IMR-90 (cell line): ENCODE measurements at places on chromosomes 7 and 10.
A peak's percentile ranks its signal among the peaks of the same experiment; 100 is the strongest.

DNA sequence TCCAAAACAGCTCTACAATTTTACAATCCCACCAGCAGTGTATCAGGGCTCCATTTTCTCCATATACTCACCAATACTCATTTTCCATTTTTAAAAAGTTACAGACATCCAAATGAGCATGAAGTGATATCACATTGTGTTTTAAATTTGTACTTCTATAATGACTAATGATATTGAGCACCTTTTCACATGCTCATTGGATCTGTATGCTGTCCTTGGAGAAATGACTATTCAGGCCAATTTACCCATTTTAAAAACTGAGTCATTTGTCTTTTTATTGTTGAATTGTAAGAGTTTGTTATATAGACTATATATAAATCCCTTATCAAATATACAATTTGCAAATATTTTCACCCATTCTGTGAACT lies 162.0 kb downstream of the MAGI2 start:
- no peak for DNase-seq

DNA sequence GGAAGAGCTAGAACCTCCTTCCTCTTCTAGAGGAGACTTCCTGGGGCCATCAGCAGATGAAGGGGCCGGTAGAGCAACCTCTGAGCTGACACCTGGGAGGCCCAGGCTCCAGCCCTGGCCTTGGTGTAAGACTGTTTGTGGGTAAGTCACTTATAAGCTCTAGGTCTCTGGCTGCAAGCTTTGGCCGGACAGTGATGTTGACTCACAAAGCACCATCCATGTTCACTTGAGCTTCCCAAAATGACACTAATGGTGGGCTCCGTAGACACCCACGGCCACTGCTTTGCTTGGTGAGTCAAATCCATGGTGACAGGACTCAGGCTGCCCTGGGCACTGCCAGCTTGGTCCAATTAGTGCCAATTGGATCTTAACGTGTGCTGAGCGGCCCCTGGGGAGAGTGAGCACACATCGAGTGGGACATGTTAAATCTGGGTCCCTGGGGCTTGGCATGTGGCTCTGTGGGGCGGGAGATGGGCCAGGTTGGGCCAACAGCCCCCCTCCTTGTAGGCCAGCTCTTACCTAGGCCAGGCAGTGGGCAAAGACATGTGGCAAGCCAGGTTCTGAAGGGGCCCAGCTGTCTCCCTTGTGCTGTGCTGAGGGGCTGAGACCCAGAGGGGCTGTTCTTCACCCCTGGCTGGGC lies 16.7 kb downstream of the NEURL1 start:
- DNase-seq: no peak

DNA sequence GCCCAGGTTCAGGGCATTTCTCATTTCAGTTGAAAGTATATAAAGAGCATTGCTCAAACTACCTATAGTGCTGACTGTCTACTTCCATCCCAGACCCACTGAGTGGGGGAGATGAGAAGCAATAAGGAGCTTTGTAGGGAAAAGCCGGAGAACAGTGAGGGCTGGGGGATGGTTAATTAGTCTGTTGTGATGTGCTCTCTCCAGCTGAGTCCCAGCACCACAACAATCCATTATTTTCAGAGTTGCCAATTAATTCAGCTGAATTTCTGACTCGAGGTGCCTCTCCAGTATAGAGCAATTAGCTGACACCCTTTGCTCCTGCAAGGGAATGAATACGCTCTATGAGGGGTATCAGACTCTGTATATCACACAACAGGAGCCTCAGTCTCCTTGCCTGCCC lies 1118.6 kb downstream of the SORCS3 start:
- DNase-seq: no peak

DNA sequence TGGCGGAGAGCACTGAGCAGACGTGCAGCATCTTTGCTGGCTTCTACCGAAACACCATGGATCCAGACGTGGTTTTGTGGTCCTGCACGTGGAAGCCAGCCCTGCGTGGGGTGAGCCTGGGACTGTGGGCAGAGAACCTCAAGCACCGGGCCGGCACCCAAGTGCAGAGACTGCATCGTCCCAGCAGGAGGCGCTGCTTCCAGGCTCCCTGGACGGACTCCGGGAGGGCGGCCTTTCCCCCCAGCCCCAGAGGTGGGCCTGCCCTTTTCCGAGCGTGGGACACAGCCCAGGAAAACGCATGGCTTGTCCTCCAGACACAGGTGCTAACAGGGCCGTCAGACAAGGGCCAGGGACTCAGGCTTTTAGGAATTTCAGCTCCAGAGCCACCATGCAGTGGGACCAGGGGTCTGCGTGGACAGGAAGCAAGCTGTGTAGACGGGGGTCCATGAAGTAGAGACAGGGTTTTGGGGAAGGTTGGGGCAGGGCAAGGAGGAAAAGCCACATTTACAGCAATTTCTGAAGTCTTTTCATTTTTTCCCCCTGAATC lies 303.9 kb downstream of the WDR37 start:
- DNase-seq: no peak

GRCh38 chr7:99042957-99043356 lies 101.0 kb downstream of the SMURF1 start:
- DNase-seq: peak; percentile 15

DNA sequence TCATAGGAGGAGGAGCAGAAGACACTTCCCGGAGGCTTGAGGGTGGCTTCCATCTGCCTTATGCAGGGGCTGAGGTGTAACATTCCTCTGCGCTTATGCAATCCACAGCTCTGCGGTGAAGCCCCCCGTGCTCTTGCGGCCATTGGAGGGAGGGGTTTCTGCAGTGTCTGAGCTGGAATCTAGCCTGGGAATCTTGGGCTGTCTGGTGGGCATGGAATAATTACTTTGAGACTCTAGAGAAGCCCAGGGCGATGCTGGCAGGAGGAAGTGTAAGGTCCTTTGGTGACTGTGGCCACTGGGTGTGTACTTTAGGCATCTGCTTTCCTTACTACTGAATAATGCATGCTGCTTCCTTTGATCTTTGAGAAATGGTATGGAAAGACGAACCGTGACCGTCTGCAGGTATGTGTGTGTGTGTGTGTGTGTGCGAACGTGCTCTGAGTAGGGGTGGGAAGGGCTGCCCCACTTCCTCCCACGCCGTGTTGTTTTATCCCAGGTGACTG lies 181.0 kb downstream of the PRPF18 start:
- DNase-seq: no peak

DNA sequence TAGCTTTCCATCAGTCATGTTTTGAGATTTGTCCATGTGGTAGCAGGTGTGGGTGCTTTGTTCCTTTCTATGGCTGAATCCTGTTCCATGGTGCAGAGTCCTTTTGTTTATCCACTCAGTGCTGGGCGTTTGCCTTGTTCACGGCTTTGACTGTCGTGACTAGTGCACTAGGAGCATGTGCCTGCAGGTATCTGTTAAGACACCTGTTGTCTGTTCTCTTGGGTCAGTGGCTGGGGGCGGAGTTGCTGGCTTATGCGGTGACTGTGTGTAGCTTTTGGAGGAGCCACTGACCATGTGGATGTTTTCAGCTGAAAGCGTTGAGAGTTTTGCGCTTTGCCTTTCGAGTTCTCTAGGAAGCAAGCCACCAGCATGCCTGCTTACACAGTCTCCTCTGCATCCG lies 573.1 kb upstream of the FOXK1 start:
- DNase-seq: no peak

GRCh38 chr7:54823776-54824175 lies 64.8 kb upstream of the SEC61G start:
- no peak for DNase-seq

GRCh38 chr7:50738932-50739331 lies 43.8 kb downstream of the GRB10 start:
- DNase-seq: no peak

- no peak for DNase-seq
These were observed 5.5 kb upstream of the ELOVL3 start for GRCh38 chr10:102220612-102221011.

DNA sequence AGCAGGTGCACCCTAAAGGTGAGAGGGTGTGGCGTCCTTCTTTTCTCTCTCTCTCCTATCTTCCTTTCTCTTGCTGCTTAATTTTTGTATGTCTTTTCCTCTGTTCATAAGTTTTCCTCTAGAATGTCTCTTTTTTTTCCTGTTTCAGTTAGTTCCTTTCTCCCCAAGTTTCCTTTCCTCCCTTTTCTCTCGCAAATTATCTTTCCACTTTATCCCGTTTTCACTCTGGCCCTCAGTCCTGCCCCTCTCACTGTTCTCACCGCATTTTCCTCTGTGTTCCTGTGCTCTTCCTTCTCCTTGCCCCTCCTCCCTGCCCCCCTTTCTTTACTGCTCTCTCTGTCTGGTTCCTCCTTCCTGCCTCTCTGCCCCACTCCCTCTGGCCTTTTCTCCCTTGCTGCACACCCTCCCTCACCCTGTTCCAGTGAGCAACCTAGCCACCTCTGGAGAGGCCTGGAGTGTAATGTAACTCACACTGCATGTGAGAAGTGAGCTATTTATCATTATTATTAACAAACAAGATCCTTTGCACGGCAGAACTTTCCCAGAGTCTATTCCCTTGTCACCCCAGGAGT lies 158.5 kb downstream of the C10orf105 start:
- DNase-seq: no peak

DNA sequence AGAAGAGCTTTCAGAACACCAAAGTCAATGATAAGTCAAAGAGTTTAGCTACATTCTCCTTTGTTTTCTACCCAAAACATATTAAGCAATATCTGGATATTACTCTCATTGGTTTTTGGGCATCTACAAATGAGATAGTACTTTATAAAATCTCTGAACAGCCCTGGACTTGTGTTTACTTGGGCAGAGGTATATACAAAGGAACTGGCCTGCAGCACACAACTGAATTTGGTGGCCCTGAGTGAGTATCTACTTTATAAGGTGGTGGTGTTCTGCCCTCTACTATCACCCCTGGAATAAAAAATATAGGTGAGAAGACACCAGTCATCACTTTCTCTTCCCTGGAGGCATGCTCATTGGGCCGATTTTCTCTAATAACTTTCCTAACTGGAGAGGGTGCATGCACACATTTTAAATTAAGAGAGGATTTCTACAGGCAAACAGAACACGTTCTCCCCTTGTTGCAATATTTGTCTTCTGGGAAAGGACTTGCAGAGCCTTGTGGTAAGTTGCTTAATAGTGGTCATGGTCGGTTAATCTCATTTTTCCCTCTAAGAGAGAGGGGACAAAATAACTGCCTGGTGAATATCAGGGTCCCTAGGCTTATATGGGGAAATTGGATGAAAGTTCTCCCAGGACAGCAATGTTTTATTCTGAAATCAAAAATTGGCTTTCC lies 41.1 kb downstream of the OTUD1 start:
- no peak for DNase-seq

GRCh38 chr10:104035194-104036068 lies 50.2 kb downstream of the COL17A1 start:
- DNase-seq: no peak

- no peak for DNase-seq
These were observed 9.5 kb downstream of the PPIA start for GRCh38 chr7:44805950-44806349.

GRCh38 chr10:126398924-126399323 lies 10.6 kb upstream of the ADAM12 start:
- no peak for DNase-seq

DNA sequence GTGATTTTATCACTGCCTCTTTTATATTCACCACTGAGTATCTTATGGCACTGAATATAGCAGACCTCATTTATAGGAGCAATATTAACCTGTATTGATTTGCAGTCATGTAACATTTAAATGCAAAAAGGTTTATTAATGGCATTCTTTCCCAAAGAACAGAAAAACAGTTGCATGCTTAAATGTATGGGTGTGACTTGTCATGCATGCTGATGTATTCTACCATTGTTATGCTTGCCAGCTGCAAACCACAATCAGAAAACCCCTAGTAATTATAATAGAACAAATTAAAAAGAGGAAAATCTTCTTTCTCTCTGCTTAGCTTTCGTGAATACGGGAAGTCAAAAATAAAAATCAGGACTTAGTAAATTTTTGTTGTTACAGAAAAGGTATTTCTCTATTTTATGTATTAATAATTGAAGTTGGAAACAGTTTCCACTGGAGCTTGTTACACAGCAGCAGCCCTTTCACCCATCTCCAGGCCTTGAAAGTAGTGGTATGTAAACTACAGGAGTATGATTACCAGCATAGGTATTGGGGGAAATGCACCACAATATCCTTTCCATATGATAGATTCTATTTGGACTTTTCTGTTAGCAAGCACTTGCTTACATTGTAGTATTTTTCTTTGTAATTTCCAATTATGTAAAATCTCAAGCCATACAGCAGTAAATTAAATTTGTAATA lies 147.4 kb upstream of the TEX47 start:
- DNase-seq: no peak

DNA sequence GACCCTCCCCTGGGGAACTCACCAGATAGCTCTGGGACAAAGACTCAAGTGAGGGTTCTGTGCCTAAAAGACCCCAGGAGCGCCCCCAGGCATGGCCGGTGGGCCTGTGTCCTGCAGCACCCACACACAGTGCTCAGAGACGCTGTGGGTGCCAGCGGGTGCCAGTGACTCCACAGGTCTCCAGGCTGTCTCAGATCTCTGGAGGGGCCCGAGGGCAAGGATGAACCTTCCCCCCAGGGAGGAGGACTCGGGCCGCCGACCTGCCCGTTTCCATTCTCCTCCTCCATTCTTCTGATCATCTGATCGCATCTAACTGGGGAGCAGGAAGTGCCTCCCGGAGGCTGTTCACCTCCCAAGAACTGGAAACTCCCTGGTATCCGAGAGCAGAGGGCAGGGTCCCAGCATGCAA lies 980 bp downstream of the ADAM8 start:
- DNase-seq: no peak
